Naive thymus-derived CD8-positive, alpha-beta T cell (primary cell): ENCODE measurements at places on chromosomes 4 and X. TPM values are rescaled to one million over a fixed set of nuclear protein-coding genes. Genes with fewer than 3 reads are reported as not detected.

The ABCG2 gene
- 0.73 TPM for total RNA-seq

The MTTP gene
- total RNA-seq: not detected

The SHISA3 gene
- not detected for total RNA-seq

The CT45A5 gene
- not detected for total RNA-seq

The LDB2 gene
- not detected for total RNA-seq

The RXFP1 gene
- not detected for total RNA-seq

The ZAR1 gene
- not detected for total RNA-seq

The MAMLD1 gene
- 0.31 TPM for total RNA-seq

- H3K4me1 ChIP-seq: peaks cover 5% of the 10 kb centered on the region
- H3K4me3 ChIP-seq: no peak overlapping the region
- no peaks in the 10 kb centered on the region for H3K27me3 ChIP-seq
- DNase-seq: no peak
- peaks cover 5% of the 10 kb centered on the region for H3K36me3 ChIP-seq
- no peak overlapping the region for H3K27ac ChIP-seq
Measured at GRCh38 chrX:48460031-48460430, 10.0 kb downstream of the SLC38A5 start.

GRCh38 chr4:51845711-51846110 lies 2.8 kb downstream of the DCUN1D4 start:
- no peaks in the 10 kb centered on the region for H3K36me3 ChIP-seq
- H3K4me3 ChIP-seq: no peak overlapping the region
- no peak for DNase-seq
- H3K4me1 ChIP-seq: peaks cover 40% of the 10 kb centered on the region
- no peaks in the 10 kb centered on the region for H3K27me3 ChIP-seq
- H3K27ac ChIP-seq: no peak overlapping the region

- H3K4me3 ChIP-seq: no peak overlapping the region
- H3K27ac ChIP-seq: no peak overlapping the region
- H3K36me3 ChIP-seq: no peaks in the 10 kb centered on the region
- H3K4me1 ChIP-seq: no peaks in the 10 kb centered on the region
- DNase-seq: no peak
Measured at GRCh38 chr4:165709516-165709915, 163.5 kb upstream of the TLL1 start.

DNA sequence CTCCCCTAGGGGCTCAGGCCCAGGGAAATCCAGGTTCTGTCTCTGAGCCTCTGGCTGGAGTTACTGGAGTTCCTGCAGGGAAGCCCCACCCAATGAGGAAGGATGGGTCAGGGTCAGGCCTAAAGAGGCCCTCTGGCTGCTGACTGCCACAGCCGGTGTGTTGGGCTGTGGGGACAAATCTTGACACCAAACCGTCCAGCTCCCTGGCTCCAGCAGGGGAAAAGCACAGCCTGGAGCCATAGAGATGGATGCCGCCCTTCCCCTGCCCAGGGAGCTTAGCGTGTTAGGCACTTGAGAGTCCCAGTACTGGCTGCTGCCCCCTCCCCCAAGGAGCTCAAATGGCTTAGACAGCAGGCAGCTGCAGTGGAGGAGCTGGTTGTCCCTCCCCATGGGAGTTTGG lies 321.3 kb upstream of the LCORL start:
- no peak for DNase-seq
- H3K36me3 ChIP-seq: peaks cover 2% of the 10 kb centered on the region
- H3K4me1 ChIP-seq: no peaks in the 10 kb centered on the region
- no peak overlapping the region for H3K4me3 ChIP-seq
- no peak overlapping the region for H3K27ac ChIP-seq

- no peak for DNase-seq
- no peak overlapping the region for H3K27ac ChIP-seq
- H3K36me3 ChIP-seq: no peaks in the 10 kb centered on the region
- no peaks in the 10 kb centered on the region for H3K4me1 ChIP-seq
- peaks cover 2% of the 10 kb centered on the region for H3K27me3 ChIP-seq
Measured at GRCh38 chr4:78512357-78512920, 39.1 kb upstream of the ANXA3 start.

- peaks cover 4% of the 10 kb centered on the region for H3K4me1 ChIP-seq
- H3K4me3 ChIP-seq: no peak overlapping the region
- peaks cover 27% of the 10 kb centered on the region for H3K36me3 ChIP-seq
Measured at GRCh38 chr4:184803874-184804273, 21.9 kb downstream of the ACSL1 start.

- H3K4me1 ChIP-seq: no peaks in the 10 kb centered on the region
- no peak overlapping the region for H3K27ac ChIP-seq
- H3K4me3 ChIP-seq: no peak overlapping the region
- DNase-seq: no peak
Measured at GRCh38 chr4:179634862-179635261, 2192.6 kb upstream of the AGA start.

GRCh38 chr4:59597536-59598329 lies 1602.4 kb upstream of the ADGRL3 start:
- no peaks in the 10 kb centered on the region for H3K4me1 ChIP-seq
- no peaks in the 10 kb centered on the region for H3K36me3 ChIP-seq
- no peaks in the 10 kb centered on the region for H3K27me3 ChIP-seq
- no peak overlapping the region for H3K4me3 ChIP-seq

DNA sequence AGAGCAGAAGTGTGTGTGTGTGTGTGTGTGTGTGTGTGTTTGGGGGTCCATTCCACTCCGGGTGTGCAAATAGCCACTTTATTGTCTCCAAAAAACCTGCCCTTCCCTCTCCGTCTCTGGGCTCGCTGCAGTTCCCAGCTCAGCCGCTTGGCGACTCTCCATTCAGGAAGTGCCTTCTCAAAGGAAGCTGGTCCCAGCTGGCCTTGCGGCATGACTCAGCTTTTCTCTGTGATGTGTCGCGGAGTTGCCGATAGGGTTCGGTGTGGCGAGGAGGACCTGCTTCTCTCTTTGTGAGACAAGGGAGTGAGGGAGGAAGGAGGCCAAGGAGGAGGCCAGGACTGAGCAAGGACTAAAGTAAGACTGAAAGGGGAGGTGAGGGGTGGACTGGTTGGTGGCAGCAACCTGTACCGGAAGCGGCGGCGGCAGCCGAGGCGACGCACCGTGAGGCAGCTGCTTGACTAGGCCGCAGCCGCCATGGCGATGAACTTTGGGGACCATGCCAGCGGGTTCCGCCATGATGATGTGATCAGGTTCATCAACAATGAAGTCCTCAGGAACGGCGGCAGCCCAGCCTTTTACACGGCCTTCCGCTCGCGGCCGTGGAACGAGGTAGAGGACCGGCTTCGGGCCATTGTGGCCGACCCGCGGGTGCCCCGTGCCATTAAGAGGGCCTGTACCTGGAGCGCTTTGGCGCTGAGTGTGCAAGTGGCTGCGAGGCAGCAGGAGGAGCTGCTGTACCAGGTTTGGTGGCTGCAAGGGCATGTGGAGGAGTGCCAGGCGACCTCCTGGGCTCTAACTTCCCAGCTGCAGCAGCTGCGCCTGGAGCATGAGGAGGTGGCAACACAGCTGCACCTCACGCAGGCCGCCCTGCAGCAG lies at the start of gene TEX13C:
Gene TEX13C, plus strand, starts transcription at position 226 of the 876 bp plus-strand sequence. Its CDS starts 249 bp downstream, at position 475.
- DNase-seq: no peak
- no peaks in the 10 kb centered on the region for H3K4me1 ChIP-seq
- no peak within 1 kb of the TSS for H3K4me3 ChIP-seq
- H3K27ac ChIP-seq: no peak within 1 kb of the TSS

DNA sequence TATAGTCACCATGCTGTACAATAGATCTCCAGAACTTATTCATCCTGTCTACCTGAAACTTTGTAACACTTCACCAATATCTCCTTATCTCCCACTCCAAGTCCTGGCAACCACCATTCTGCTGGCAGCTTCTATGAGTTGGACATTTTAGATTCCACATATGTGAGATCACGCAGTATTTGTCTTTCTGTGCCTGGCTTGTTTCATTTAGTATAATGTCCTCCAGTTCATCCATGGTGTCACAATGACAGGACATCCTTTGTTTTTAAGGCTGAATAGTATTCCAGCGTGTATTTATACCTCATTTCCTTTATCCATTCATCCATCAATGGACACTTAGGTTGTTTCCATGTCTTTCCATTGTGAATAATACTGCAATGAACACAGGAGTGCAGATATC lies 198.7 kb downstream of the QDPR start:
- no peak for DNase-seq
- H3K36me3 ChIP-seq: no peaks in the 10 kb centered on the region
- peaks cover 5% of the 10 kb centered on the region for H3K27me3 ChIP-seq

DNA sequence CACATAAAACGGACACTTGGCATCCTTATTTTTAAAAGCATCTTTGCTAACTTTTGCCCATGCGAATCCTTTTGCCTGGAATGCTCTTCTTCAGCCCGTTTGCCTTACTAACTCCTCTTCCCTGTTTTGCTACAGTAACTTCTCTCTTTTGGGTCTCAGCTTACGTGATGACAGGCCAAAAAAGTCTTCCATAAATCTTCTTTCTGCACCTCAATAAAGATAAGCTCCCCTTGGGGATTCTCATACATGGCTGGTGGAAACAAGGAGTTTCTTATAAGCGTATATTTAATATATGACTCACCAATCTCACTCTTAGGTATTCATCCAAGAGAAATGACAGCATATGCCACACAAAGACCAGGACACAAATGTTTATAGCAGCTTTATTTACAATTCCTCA lies 192.7 kb downstream of the RCHY1 start:
- no peaks in the 10 kb centered on the region for H3K27me3 ChIP-seq
- no peaks in the 10 kb centered on the region for H3K4me1 ChIP-seq
- peaks cover 7% of the 10 kb centered on the region for H3K36me3 ChIP-seq
- no peak overlapping the region for H3K27ac ChIP-seq
- DNase-seq: no peak
- no peak overlapping the region for H3K4me3 ChIP-seq

DNA sequence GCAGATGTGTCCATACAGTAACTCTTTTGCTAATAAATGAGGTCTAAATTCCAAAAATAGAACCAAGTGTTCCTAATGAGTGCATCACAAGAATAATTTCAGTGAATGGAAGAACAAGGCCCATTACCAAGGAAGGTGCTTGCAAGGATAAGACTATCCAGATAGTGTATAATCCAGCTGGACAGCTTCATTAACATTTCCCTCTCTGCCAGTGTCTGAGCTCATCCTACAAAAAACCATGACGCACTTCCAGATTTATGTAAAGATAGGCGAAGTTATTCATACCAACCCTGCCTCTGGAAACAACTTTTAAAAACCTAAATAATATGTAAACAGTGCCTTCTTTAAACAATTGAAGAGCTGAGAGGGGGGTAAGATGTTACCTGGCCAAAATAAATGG lies 177.9 kb upstream of the STK26 start:
- H3K36me3 ChIP-seq: no peaks in the 10 kb centered on the region
- H3K27me3 ChIP-seq: no peaks in the 10 kb centered on the region
- H3K4me3 ChIP-seq: no peak overlapping the region
- no peak for DNase-seq
- H3K4me1 ChIP-seq: no peaks in the 10 kb centered on the region

- no peaks in the 10 kb centered on the region for H3K27me3 ChIP-seq
- no peaks in the 10 kb centered on the region for H3K36me3 ChIP-seq
- no peaks in the 10 kb centered on the region for H3K4me1 ChIP-seq
Measured at GRCh38 chr4:20570981-20571715, 129.1 kb upstream of the PACRGL start.

- no peaks in the 10 kb centered on the region for H3K4me1 ChIP-seq
- DNase-seq: no peak
- H3K4me3 ChIP-seq: no peak overlapping the region
Measured at GRCh38 chr4:151670843-151671242, 90.0 kb downstream of the GATB start.

- H3K36me3 ChIP-seq: no peaks in the 10 kb centered on the region
- H3K27ac ChIP-seq: no peak overlapping the region
- DNase-seq: no peak
Measured at GRCh38 chr4:105966051-105966450, 70.8 kb downstream of the NPNT start.

- no peaks in the 10 kb centered on the region for H3K36me3 ChIP-seq
- no peaks in the 10 kb centered on the region for H3K4me1 ChIP-seq
- no peak for DNase-seq
- H3K27ac ChIP-seq: no peak overlapping the region
- H3K4me3 ChIP-seq: no peak overlapping the region
- H3K27me3 ChIP-seq: no peaks in the 10 kb centered on the region
Measured at GRCh38 chr4:56619816-56620215, 61.3 kb downstream of the HOPX start.
